Activated CD4-positive, alpha-beta memory T cell treated with anti-CD3 and anti-CD28 coated beads for 36 hours (primary cell): ENCODE measurements at places on chromosomes 5 and 9. TPM values are rescaled to one million over a fixed set of nuclear protein-coding genes. Genes with fewer than 3 reads are reported as not detected.

The N4BP3 gene
- 3.2 TPM for total RNA-seq

The PGM5 gene
- total RNA-seq, result not detected

GRCh38 chr5:5221724-5222123 is 81.6 kb downstream of the ADAMTS16 start:
- H3K27me3 ChIP-seq, result peaks cover 3% of the 10 kb centered on the region
- no peaks in the 10 kb centered on the region for H3K4me1 ChIP-seq
- H3K4me3 ChIP-seq, result no peak overlapping the region
- DNase-seq, result no peak
- no peaks in the 10 kb centered on the region for H3K36me3 ChIP-seq
- H3K27ac ChIP-seq, result no peak overlapping the region

DNA sequence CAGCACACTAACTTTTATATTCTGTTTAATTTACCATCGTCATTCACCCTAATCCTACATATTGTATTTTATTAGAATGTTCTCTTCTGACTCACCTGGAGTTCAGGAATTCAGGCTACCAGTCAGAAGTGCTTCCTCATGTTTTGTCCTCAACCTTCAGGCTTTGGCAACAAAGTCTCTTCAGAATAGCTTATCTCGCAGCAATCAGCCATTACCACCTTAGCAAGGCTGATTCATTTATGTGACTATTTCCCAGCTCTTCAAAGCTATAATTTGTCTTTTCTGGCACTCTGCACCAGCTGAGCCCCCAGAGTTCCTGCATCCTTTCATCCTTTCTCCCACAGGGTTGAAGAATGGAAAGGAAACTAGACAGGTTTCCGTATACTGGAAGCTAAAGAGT is 365.5 kb upstream of the CDH18 start:
- no peaks in the 10 kb centered on the region for H3K27me3 ChIP-seq
- no peaks in the 10 kb centered on the region for H3K36me3 ChIP-seq
- no peaks in the 10 kb centered on the region for H3K4me1 ChIP-seq
- H3K27ac ChIP-seq, result no peak overlapping the region
- no peak overlapping the region for H3K4me3 ChIP-seq

- no peaks in the 10 kb centered on the region for H3K27me3 ChIP-seq
- H3K27ac ChIP-seq, result no peak overlapping the region
- H3K4me1 ChIP-seq, result no peaks in the 10 kb centered on the region
- H3K4me3 ChIP-seq, result no peak overlapping the region
- peak; percentile 3 for DNase-seq
- no peaks in the 10 kb centered on the region for H3K36me3 ChIP-seq
Observed at GRCh38 chr5:136057401-136058038, 28.7 kb downstream of the TGFBI start.
